ENCODE measurements at places on chromosomes 1 and 21. TPM values are rescaled to one million over a fixed set of nuclear protein-coding genes. Genes with fewer than 3 reads are reported as not detected.

DNA sequence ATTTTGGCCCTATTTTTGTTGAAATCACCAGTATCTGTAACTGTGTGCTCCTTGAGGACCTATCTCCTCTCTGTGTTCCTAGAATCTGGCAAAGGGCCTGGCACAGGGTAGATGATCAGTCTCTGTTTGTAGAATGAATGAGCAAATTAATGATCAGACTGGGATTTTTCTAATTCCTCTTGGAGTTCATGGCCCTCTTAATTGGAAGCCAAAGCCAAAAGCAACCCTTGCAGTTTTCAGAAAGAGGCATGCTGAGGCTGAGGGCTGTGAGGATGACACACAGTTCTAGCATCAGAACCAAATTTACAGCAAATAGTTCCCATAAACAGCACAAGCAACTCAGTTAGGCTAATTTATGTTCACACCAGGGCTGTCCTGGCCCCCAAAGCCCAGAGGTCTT, 111.1 kb upstream of the BEND5 start:
- H3K4me1 ChIP-seq = no peaks in the 10 kb centered on the region
- H3K27ac ChIP-seq = no peak overlapping the region
- H3K36me3 ChIP-seq = no peaks in the 10 kb centered on the region
- no peak for DNase-seq
- H3K4me3 ChIP-seq = no peak overlapping the region

SPATA45 gene
- total RNA-seq = not detected

CDA gene
- total RNA-seq = 29.1 TPM

GUCA2B gene
- 44.5 TPM for total RNA-seq

- DNase-seq = no peak
- H3K27ac ChIP-seq = no peak overlapping the region
- no peaks in the 10 kb centered on the region for H3K4me1 ChIP-seq
- no peaks in the 10 kb centered on the region for H3K27me3 ChIP-seq
Observed at GRCh38 chr1:244757091-244757939, 78.1 kb upstream of the COX20 start.

- DNase-seq = no peak
- no peaks in the 10 kb centered on the region for H3K4me1 ChIP-seq
- H3K27ac ChIP-seq = no peak overlapping the region
- no peaks in the 10 kb centered on the region for H3K36me3 ChIP-seq
Observed at GRCh38 chr1:116804736-116805135, 50.5 kb downstream of the CD2 start.

MEX3A gene
- total RNA-seq = 3.7 TPM

- peak; percentile 43 for DNase-seq
- no peaks in the 10 kb centered on the region for H3K36me3 ChIP-seq
- H3K27ac ChIP-seq = peak overlapping the region; percentile 64
Observed at GRCh38 chr1:86429835-86430234, 5.9 kb downstream of the CLCA2 start.

All from colonic mucosa (tissue), 4 donors.